ENCODE measurements at places on chromosomes 16 and 17.
A peak's percentile ranks its signal among the peaks of the same experiment; 100 is the strongest.

GRCh38 chr16:28990375-28991040 is 5.7 kb downstream of the LAT start:
- no peak for DNase-seq

DNA sequence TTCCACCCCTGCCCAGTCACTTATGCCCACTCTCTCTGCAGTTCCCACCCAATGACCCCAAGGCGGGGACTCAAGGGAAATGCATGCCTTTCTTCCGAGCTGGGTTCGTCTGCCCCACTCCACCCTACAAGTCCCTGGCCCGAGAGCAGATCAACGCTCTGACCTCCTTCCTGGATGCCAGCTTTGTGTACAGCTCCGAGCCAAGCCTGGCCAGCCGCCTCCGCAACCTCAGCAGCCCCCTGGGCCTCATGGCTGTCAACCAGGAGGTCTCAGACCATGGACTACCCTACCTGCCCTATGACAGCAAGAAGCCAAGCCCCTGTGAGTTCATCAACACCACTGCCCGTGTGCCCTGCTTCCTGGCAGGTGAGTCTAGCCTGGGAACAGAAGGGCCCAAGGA is 13.8 kb downstream of the LPO start:
- DNase-seq = no peak

DNA sequence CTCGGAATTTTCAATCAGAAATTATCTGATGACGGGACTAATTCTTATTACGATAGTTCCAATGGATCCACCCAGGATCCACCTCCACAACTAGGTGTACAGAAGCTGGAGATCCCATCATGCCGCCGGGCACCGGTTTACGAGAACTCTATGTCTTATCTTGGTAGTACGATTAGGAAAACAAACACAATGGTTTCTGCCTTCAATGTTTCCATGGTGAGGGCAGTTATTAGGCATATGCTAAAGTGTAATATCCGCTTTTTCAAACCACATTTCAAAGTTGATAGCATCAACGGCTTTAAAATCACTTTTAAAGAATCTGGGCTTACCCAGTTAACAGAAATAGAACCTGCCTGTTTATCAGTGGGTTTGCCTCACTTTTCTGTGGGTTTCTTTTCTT is 705.7 kb downstream of the MAF start:
- no peak for DNase-seq

DNA sequence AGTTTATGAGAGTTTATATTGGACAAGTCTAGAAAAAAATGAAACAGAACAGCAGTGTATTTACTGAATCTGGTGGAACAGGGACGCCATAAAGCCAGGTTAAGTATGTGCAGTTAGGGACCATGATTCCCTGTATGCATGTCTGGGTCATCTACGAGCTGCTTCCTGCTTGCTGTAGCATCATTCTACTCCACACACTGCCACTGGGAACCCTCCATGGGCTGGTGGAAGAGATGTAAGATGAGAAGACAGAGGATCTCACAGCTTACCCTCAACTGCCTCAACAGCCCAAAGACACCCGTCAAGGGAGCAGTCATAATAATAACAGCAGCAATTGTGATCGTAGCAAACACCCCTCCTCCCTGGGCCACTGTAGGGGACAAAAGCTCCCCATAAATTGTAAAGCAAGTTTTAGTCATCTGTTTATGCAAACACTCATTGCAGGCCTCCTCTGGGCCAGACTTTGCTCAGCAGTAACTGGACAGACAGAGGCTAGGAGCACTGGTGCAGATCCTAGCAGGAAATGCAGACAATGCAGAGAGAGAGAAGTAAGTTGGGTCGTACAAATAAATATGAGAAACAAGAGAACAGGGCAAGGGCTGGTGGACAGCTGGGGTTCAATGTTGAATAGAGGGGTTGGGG is 188.0 kb downstream of the SOX9 start:
- DNase-seq = no peak

DNA sequence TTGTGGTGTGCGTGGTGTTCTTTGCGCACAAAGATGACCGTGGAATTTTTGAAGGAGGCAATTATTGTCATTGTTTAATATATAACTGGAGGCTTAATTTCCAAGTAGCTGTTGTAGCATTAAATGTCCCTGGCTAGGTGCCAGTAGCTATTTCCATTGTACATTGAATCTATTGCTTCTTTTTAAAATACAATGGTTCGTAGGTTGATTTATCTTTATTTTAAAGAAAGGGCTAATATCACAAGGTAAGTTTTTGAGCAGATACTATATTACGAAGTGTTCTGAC is 127.1 kb downstream of the RPTOR start:
- DNase-seq = no peak

GRCh38 chr16:29310852-29311314 is 95.6 kb downstream of the NPIPB11 start:
- no peak for DNase-seq

GRCh38 chr16:12188935-12189249 is 212.4 kb downstream of the SNX29 start:
- no peak for DNase-seq

DNA sequence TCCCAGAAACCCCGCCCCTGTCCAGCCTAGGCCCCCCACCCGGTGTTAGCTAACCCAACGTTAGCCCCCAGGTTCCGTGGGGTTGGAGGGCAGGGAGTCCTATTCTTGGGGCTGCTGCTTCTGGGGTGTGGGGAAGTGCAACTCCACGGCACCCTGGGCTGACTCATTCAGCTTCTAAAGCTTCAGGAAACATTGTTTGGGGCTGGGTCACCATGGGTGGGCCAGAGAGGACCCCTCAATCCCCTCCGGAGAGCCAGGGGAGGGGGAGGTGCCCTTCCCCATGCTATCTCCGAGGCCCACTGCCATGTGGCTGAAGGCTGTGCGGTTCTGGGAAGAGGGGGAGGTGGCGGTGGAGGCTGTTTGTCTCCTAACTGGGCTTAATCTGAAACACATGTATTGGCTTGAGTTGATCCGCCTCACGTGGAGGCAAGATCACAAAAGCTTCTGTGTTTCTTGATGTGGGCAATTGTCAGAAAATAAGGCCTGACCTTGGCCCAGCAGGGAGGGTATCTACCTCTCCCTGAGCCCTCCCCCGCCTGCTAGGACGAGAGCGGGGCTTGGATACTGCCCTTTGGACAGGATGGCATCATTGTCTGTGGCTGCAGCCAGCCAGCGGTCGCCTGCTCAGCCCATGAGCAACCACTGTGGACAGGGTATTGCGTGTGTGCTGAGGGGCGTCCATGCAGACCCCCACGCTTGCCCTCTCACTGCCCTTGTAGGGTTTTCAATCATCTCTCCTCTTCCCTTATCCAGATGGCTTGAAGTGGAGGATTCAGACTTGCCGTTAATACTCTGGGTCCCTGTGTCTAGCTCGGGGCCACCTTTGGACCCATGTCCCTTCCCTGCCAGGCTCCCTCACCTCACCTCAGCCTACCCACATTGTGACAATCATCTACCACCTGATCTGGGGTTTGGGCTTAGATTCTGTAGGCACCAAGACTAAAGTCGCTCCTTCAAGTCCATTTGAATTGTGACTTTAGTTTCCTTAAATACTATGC is 1.3 kb downstream of the SERPINF1 start:
- peak; percentile 82 for DNase-seq

GRCh38 chr17:79089720-79090442 is 15.3 kb downstream of the ENGASE start:
- DNase-seq = no peak

DNA sequence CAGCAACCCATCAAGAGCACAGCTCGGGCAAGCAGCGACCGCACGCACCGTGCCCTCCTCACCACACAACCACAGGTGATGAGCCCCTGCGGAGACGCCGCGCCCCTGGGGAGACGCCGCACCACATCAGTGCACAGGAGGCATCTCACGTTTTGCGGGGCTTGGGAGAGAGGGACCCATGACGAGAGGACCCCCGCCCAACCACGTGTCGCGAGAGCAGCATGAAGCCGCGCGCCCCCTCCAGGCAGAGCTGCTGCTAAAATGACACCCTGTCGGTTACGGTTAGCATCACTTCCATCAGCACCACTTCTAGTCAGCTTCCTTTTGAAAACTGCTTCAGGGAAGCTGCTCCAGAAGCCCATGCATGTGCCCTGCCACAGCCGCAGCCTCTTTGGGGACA is 45.3 kb downstream of the KLHDC4 start:
- DNase-seq = no peak

DNA sequence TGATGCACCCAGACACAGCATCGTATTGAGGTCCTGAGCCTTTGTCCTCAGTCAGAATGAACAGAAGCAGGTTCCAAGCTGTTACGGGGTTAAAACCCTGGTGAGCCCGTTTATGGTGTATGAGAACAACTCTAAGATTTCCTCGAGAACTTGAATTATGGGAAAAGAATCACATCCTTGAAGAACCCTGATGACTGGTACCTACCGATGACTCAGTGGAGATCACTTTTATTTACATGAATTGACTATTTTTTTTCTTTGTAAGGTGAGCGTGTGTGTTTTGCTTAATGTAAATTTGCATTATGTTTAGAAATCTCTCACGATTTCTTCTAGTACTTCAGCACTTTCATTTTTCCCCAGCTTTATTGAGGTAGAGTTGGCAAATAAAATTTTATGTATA is 3.3 kb upstream of the KRTAP4-4 start:
- no peak for DNase-seq

- no peak for DNase-seq
Observed at GRCh38 chr17:39995438-39995837, 14.8 kb downstream of the PSMD3 start.

DNA sequence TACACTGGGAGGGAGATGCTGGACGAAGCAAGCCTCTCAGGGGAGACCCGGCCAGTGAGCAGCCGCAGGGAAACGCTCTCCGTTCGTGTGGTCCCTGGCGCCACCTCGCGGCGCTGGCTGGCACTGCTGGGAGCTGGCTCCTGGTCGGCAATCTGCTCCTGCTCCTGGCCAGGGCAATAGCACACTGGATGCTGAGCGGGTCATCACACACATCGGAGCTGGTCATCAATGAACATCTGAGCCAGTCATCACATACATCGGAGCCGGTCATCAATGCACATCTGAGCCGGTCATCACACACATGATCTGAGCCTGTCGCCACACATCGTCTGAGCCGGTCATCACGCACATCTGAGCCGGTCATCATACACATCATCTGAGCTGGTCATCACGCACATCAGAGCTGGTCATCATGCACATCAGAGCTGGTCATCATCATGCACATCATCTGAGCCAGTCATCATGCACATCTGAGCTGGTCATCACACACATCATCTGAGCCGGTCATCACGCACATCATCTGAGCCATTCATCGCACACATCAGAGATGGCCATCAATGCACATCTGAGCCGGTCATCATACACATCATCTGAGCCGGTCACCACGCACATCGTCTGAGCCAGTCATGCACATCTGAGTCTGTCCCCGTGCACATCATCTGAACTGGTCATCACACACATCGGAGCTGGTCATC is 217.3 kb downstream of the RBFOX3 start:
- peak; percentile 86 for DNase-seq

DNA sequence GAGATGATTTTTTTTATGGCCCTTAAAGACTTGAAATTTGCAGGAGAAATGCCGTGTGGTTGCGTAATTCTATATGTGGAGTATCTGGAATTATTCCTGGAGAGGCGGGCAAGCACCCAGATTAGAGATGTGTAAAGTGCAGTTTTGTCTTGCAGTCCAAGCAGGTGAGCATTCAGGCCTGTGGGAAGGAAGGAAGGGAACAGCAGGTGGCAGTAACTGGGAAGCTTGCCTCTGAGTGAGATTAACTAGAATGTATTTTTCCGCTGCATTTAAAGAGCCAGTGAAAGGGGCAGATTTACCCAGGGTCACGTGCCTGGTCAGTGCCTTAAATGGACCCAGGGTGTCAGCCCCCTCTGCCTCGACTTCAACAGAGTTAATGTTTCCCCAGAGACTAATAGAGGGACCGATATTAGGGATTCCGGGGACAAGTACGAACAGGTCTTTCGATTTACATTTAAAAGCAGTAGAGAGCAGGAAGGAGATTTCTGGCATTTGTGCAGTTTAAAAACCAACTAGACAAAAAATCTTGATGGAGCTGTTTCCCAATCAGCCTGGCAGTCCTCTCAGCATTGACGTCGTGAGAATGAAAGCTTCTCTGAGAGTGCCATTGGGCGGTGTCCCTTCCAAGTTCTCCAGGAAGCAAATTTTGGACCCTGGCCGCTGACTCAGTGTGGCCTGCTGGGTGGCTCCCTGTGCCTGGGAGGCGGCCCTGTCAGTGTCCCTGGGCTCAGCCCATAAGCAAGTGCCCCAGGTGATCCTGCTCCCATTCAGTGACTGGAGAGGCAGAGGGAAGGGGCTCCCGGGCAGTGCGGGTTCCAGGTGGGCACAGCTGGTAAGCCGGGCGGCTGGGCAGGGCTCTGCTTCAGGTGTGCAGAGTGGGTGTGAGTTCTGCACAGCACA is 38.2 kb downstream of the KSR1 start:
- DNase-seq = peak; percentile 30

DNA sequence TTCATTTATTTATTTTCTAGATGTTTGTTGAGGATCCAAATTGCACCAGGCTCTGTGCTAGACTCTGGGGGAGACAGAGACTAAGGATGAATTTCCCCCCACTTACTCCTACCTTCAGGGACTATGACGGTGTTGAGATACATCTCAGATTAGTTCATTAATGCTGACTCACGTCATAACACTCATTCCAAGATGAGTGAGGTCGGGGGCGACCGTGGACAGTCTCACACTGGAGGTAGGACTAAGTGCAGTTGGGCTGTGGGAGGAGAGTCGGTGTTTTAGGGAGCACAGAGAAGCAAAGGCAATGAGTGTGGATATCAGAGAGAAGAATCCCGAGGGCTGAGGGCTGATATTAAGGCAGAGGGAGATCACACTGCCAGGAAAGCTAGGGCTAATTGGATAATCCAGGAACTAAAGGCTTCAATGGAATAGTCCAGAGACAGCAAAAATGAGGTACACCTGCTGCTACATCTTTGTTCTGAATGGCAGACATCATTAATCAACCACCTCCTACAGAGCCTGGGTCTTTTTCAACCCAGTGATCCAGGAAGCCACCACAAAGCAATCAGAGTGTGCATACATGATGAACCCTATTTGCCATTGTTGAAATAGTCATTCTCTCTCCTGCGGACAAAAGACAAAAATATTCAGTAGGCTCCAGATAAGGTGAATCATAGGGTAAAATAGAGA is 38.6 kb upstream of the CACNG4 start:
- no peak for DNase-seq

DNA sequence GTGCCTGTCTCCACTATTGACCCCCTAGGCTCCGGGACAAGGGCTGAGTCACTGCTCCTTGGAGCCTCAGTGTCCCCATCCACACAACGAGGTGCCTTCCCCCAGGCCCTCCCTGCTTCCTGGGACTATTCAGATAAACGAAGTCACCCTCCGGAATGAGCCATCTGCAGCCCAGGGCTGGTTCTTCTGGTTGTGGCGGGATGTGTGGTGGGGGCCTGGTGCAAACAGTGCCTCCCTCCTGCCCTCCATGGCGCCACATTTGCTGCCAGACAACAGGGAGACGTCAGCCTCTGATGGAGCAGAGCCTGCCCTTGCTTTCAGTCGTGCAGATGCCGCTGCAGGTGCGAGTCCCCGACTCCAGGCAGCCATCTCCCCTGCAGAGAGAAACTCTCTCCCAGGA is 5.1 kb upstream of the KRT16 start:
- DNase-seq = no peak

GRCh38 chr17:40073454-40074174 is 10.8 kb downstream of the THRA start:
- DNase-seq = no peak
